Activated CD4-positive, alpha-beta T cell treated with anti-CD3 and anti-CD28 coated beads for 36 hours (primary cell): ENCODE measurements at places on chromosomes 7 and 10. TPM values are rescaled to one million over a fixed set of nuclear protein-coding genes. Genes with fewer than 3 reads are reported as not detected.

- no peaks in the 10 kb centered on the region for H3K27me3 ChIP-seq
- H3K27ac ChIP-seq = no peak overlapping the region
- peaks cover 4% of the 10 kb centered on the region for H3K36me3 ChIP-seq
- no peak overlapping the region for H3K4me3 ChIP-seq
- DNase-seq = no peak
Measured at GRCh38 chr7:7756577-7756976, 38.2 kb upstream of the RPA3 start.

- peak overlapping the region; percentile 62 for H3K27ac ChIP-seq
- H3K4me3 ChIP-seq = no peak overlapping the region
- H3K4me1 ChIP-seq = peaks cover 64% of the 10 kb centered on the region
- no peak for DNase-seq
- H3K36me3 ChIP-seq = peaks cover 72% of the 10 kb centered on the region
Measured at GRCh38 chr10:11275651-11276050, 258.0 kb downstream of the CELF2 start.

PANK1 gene
- 4.0 TPM for total RNA-seq

- H3K36me3 ChIP-seq = no peaks in the 10 kb centered on the region
- no peaks in the 10 kb centered on the region for H3K4me1 ChIP-seq
- no peak overlapping the region for H3K27ac ChIP-seq
- no peaks in the 10 kb centered on the region for H3K27me3 ChIP-seq
Measured at GRCh38 chr7:70894799-70895198, 237.1 kb upstream of the GALNT17 start.

RNF32 gene
- total RNA-seq = 0.90 TPM

DNA sequence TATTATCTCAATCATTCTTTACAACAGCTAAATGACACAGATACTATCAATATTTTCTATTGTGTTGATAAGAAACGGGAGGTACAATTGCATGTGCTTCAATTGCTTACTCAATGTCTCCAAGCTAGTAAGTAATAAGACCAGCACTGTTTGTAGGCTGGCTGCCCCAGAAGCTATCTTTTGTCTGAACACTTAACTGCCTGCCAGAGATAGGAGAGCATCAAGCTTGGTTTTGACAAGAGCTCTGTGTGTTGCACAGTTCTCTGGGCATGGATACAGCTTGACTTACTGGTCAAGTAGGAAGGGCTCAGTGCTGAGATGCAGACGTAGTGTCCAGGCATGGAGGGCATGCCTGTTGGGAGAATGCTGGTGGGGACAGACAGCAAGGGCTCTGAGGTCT, 26.3 kb upstream of the CAPZA2 start:
- no peaks in the 10 kb centered on the region for H3K36me3 ChIP-seq
- H3K27ac ChIP-seq = no peak overlapping the region
- no peak overlapping the region for H3K4me3 ChIP-seq
- peaks cover 2% of the 10 kb centered on the region for H3K27me3 ChIP-seq
- no peaks in the 10 kb centered on the region for H3K4me1 ChIP-seq

DNA sequence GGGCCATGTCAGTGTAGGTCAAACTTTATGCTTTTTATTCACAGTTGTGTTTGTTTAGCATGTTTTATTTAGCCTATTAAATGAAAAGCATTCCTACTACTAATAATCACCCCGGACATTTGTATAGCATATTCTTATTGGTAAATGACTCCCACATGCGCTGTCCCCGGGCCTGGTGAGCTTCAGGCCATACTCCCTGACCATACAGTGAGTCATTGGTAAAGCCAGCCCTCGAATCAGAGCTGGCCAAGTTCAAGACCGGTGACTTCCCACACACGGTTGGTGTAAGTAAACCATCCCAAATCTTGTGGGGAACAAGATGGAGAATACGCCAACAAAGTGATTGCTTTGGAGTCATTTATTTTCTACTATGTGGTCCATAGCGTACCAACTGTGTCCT, 238.7 kb upstream of the TCF7L2 start:
- no peaks in the 10 kb centered on the region for H3K27me3 ChIP-seq
- peaks cover 2% of the 10 kb centered on the region for H3K4me1 ChIP-seq
- H3K27ac ChIP-seq = no peak overlapping the region
- H3K4me3 ChIP-seq = no peak overlapping the region

SEPTIN7 gene
- 220 TPM for total RNA-seq

DNA sequence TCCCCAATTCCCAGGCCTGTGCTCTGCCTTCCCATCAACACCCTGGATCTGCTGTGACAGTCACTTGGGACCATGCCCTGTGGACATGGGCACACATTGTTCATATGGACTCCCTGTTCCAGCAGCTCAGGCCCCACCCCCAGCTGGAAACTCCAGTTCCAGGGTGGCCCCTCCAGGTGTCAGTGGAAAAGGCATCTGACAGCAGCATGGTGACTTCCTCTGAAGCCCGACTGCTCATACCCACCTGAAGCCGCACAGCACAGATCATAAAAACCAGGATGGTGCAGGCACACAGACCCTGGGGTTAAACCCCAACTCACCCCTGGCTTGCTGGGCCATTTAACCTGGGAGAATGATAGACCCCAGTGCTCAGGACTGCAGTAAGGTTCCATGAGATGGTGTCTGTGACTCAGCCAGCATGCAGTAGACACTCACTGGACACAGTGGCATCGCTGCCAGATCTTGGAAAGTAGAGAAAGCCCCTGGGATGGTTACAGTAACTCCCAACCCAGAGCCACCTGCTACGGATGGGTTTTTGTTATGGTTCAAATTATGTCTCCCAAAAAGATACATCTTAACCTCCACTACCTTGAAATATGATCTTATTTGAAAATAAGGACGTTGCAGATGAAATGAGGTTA, 72.6 kb upstream of the NANOS1 start:
- no peaks in the 10 kb centered on the region for H3K4me1 ChIP-seq
- DNase-seq = no peak
- H3K27ac ChIP-seq = no peak overlapping the region
- peaks cover 6% of the 10 kb centered on the region for H3K27me3 ChIP-seq

GRCh38 chr7:148664324-148664723, 34.4 kb upstream of the CUL1 start:
- no peaks in the 10 kb centered on the region for H3K4me1 ChIP-seq
- DNase-seq = no peak
- H3K4me3 ChIP-seq = no peak overlapping the region
- no peaks in the 10 kb centered on the region for H3K36me3 ChIP-seq

AKR1C3 gene
- total RNA-seq = 0.75 TPM

DNA sequence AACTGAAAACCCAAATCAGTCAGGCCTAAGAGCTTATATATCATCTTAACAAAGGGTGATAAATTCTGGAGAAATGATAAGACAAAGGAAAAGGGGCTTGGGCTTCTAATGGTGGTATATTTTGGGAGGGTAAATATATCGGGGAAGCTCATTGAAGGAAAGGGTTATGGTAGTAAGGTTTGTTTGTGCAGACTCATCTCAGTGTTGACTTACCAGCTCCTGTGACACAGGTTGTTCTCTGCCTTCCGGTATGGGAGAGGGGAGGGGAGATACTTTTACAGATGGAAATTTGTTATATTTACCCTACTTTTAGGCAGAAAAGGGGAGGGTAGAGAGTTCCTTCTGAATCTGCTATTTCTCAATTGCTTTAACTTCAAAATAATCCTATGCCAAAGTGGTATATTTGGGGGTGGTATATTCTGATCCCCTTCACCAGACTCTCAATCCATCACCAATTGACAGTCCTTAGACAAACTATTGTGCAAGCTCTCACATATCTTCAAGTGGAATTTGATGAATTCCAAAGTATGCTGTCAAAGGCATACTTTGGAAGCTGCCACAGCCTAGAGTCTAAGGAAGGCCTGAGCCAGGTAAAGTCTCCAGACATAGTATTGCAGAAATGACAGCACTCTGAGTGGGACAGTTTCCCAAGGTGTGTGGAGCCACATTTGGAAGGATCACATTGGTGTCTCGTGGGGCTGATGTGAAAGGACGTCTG, 13.3 kb upstream of the PAPSS2 start:
- peaks cover 3% of the 10 kb centered on the region for H3K27me3 ChIP-seq
- peaks cover 15% of the 10 kb centered on the region for H3K4me1 ChIP-seq
- peaks cover 6% of the 10 kb centered on the region for H3K36me3 ChIP-seq
- no peak for DNase-seq
- peak overlapping the region; percentile 29 for H3K27ac ChIP-seq

FAM13C gene
- 0.35 TPM for total RNA-seq

GRCh38 chr7:114312649-114313048, 102.0 kb upstream of the FOXP2 start:
- H3K36me3 ChIP-seq = no peaks in the 10 kb centered on the region
- no peak for DNase-seq
- H3K27ac ChIP-seq = no peak overlapping the region

PIP gene
- total RNA-seq = not detected

- no peaks in the 10 kb centered on the region for H3K36me3 ChIP-seq
Measured at GRCh38 chr7:9148687-9149086, 715.3 kb downstream of the NXPH1 start.

DNA sequence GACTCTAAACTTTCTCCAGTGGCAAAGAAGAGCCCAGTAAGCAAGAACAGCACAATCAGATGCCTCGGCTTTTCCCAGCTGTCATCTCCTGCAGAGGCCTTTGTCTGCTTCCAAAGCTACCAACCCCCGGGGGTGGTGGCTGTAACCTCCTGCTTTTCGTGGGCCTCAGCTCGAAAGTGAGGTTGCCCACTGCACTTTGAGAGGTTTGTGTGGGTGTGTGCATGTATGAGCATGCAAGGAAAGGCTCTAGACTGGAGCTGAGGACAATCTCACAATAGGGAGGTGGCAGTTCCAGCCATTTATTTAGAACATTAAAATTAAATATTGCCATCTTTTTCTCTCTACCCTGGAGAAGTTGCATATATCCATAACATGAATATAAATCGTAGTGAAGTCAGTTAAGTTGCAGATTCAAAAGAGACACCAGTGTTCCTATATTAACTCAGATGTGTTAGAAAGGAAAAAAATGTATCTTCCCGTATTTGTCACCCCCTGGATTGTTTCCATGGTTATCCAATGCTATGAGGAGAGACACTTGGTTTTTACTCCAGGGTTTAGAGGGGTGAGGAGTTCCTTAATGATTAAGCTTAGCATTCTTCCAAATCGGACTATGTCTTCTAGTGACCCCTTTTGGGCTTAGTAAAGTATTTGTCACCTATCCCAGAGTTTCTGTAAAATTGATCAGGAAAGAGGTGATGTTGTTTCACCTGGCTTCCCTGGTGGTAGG, 781.1 kb downstream of the INHBA start:
- H3K27ac ChIP-seq = no peak overlapping the region
- H3K36me3 ChIP-seq = no peaks in the 10 kb centered on the region
- DNase-seq = no peak
- no peaks in the 10 kb centered on the region for H3K4me1 ChIP-seq
- no peak overlapping the region for H3K4me3 ChIP-seq

DNA sequence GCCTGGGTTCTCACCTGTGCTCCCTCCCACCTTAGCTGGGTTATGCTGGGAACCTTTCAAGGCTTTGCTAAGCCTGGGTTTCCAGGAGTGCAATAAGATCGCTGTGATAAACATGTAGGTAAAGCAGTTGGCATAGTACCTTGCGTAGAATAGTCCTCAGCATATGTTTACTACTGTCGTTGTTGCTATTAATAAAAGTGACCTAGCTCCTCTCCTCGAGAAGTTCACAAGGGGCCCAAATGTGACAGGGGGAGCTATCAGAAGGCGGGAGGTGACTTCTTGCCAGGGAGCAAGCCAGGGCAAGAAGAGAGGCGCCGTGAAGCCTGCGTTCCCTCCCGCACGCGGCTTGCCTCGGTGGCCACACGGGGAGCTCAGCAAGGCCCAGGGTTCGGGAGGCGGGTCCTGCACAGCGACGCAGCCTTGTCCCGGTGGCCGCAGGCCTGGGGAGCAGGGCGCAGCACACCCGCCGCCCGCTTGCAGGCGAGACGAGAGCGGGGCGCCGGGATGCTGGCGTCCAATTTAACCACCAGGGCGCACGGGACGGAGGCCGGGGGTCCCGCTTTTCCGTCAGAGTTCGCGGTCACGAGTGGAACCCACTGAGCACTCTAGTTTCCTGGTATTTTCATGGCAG, 106.2 kb downstream of the SNX10 start:
- no peak for DNase-seq
- H3K4me1 ChIP-seq = peaks cover 9% of the 10 kb centered on the region
- peak overlapping the region; percentile 66 for H3K4me3 ChIP-seq
- H3K27me3 ChIP-seq = peaks cover 41% of the 10 kb centered on the region
- H3K27ac ChIP-seq = peak overlapping the region; percentile 42

DNA sequence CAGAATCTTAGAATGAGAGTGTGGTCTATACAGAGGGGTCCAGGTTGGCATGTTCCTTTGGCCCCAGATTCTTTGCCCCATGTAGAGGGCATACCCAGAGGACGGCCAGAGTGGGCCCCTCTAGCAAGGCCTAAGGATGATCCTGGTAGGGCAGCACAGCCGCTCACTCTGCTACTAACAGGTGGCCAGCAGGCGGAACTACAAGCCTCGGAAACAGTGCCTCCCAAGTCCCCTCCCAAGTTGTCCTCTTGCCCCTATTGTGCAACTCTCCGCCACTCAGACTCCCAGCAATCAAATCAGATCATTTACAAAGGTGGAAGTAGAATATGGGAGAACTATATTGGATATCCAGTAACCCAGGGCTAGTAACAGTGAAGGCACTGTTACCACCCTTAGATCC, 107.4 kb downstream of the STRA8 start:
- no peak overlapping the region for H3K4me3 ChIP-seq
- DNase-seq = no peak
- no peaks in the 10 kb centered on the region for H3K4me1 ChIP-seq
- H3K36me3 ChIP-seq = no peaks in the 10 kb centered on the region

- H3K27ac ChIP-seq = peak overlapping the region; percentile 28
- no peak for DNase-seq
- peaks cover 19% of the 10 kb centered on the region for H3K4me1 ChIP-seq
- H3K36me3 ChIP-seq = peaks cover 8% of the 10 kb centered on the region
Measured at GRCh38 chr10:381805-382204, 246.6 kb downstream of the ZMYND11 start.

DNA sequence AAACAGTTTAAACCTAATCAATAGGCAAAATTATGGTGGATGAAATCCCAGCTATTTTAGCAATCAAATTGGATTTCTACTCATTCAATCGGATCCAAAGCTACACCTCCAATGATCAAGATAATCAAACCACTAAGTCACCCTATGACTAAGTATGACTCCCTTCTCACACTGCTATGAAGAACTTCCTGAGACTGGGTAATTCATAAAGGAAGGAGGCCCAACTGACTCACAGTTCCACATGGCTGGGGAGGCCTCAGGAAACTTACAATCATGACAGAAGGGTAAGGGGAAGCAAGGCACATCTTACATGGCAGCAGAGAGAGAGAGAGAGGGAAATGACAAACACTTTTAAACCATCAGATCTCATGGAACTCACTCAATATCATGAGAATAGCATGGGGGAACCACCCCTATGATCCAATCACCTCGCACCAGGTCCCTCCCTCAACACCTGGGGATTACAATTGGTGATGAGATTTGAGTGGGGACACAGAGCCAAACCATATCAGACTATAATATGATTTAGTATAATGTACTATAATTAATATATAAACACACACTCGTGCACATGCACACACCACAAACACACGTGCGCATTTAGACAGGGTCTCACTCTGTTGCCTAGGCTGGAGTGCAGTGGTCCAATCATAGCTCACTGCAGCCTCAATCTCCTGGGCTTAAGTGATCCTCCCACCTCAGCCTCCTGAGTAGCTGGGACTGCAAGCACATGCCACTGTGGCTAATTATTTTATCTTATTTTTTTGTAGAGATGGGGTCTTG, 213.6 kb upstream of the FOXK1 start:
- no peak for DNase-seq
- H3K36me3 ChIP-seq = no peaks in the 10 kb centered on the region
- H3K27me3 ChIP-seq = peaks cover 18% of the 10 kb centered on the region
- H3K27ac ChIP-seq = no peak overlapping the region
- no peak overlapping the region for H3K4me3 ChIP-seq
